ENCODE measurements at places on chromosomes 7 and 10. TPM values are rescaled to one million over a fixed set of nuclear protein-coding genes. Genes with fewer than 3 reads are reported as not detected.

FGFR2 gene
- polyA plus RNA-seq, result 0.15 TPM

CH25H gene
- polyA plus RNA-seq, result 18.0 TPM

HBP1 gene
- polyA plus RNA-seq, result 77.3 TPM

VIPR2 gene
- polyA plus RNA-seq, result not detected
